Jurkat, Clone E6-1 (cell line): ENCODE measurements at places on chromosomes 1 and 21.
A peak's percentile ranks its signal among the peaks of the same experiment; 100 is the strongest.

- DNase-seq, result no peak
Measured at GRCh38 chr1:228898582-228898992, 163.3 kb downstream of the RHOU start.

GRCh38 chr1:224736619-224737352 is 120.7 kb downstream of the CNIH3 start:
- DNase-seq, result no peak

DNA sequence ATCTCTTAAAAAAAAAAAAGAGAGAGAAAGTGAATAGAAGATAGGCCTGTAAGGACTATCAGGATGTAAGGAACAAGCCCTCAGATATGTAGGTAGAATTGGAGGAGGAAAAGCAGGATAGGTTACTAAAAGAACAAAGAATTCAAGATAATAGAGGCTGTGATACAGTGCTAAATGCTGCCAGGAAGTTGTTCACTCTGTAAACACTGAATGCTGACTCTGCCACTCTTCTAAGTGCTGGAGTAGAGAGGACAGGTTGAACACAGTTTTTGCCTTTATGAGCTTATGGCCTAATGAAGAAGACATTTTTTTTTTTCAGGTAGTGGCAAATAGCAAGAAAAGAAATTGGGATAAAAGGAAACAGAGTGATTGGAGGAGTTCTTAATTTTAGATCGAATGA is 90.6 kb upstream of the ZNF678 start:
- no peak for DNase-seq

- no peak for DNase-seq
Measured at GRCh38 chr1:54396261-54396933, 9.8 kb downstream of the SSBP3 start.

DNA sequence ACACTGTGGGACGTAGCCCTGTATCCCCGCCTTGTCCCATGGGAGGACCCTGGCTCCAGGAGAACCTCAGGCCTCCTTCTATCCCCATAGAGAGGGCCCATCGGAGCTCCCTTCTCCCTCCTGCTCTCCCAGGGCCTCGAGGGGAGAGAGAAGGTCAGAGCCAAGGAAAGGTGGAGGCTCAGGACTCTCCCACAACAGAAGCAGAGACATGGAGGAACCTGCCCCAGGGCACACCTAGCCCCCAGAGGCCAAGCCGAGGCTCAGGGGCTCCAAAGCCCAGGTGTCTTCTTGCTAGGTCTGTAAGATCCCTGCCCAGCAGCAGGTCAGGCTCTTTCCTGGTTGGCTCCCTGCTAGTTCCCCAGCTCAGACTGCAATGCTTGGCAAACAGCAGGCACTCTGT is 34.4 kb upstream of the ARF1 start:
- no peak for DNase-seq

- DNase-seq, result peak; percentile 81
Measured at GRCh38 chr1:40640314-40641076, 25.0 kb downstream of the RIMS3 start.

DNA sequence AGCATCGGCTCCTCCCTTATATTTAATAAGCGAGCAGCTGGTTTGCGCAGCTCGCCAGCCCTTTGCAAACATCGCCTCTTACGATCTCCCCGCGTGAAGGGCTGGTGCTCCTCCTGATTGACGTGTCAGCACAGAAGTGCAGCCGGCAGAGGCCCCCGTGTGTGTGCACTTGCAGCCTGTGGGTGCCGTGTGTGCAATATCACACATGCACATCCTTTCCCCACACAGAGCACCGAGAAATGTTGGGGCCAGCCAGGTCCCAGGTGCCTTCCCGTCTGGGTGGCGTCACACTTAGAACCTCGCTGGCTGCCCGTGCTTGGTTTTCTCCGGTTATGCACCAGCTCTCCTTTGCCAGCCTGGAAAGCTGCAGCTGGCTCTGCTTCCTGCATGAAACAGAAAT is 126.6 kb upstream of the AJAP1 start:
- DNase-seq, result no peak

- DNase-seq, result no peak
Measured at GRCh38 chr1:2858676-2859075, 57.2 kb upstream of the TTC34 start.

DNA sequence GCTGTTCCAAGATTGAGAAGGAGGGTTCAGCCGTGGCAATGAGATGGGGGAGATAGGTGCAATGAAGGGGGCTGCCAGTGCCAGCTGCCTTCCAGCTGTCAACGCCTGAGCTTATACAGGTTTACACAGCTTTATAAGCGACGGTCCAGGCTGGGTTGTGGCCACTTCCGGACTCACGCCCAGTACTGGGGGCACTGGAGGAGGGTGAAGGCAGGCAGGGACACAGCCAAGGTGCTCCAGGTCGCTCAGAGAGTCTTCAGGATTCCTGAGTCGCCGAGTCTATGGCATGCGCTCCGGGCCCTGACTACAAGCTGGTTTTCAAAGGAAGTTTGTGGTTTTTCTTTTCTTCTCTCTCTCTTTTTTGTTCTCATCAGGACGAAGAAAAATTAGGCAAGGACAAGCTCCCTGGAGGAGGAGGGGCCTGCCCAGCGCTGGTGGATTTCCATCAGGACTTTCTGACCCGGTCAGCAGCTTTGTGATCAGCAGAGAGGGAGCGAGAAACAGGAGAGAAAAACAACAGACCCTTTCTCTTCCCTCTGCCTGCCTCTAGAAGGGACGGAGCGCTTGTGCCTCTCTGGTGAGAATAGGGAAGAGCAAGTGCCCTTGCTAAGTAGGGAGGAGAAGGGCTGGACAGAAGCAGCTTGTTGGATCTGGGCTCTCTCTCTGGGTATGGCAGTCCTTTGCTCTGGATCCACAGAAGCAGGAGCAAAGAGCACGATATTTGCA is at the start of gene MINDY1:
Gene MINDY1, minus strand, starts transcription at position 576 of the 726 bp plus-strand sequence. CDS start 4,285 bp downstream, outside the sequence.
- DNase-seq, result peak; percentile 61

DNA sequence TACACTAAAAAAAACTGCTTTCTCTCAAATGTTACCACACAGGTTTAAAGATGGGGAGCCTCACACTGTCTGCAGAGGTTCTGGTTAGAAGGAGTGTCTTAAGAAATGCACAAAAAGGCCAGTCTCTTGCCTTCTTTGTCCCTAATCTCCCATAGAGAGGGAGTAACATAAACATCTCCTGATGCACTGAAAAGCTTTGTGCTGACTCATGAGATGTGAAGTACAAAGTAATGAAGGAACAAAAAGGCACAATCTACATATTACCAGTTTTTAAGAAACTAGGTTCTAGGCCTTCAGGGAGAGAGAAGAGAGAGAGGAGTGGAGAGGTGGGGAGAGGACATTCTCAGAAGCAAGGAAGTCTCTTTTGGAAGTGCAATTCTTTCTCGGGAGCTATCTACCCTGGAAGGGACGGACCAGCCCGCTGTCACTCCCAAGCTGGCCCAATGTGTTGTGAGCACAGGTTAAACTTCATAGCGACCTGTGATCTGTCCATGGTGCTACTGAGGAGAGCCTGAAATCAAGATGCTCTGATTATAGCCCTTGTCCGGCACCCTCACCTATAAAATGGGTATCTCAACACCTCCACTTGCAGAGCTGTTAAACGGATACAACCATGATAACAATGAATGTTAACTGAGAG is 458.1 kb downstream of the DISC1 start:
- DNase-seq, result peak; percentile 12

- no peak for DNase-seq
Measured at GRCh38 chr1:41723786-41724185, 194.9 kb downstream of the HIVEP3 start.

GRCh38 chr1:201015551-201016091 is 7.9 kb downstream of the KIF21B start:
- no peak for DNase-seq

- no peak for DNase-seq
Measured at GRCh38 chr1:234603221-234604204, 6.5 kb downstream of the IRF2BP2 start.

- no peak for DNase-seq
Measured at GRCh38 chr1:114149211-114149610, 4.5 kb downstream of the SYT6 start.

- no peak for DNase-seq
Measured at GRCh38 chr1:159889821-159890252, 10.1 kb downstream of the CFAP45 start.

DNA sequence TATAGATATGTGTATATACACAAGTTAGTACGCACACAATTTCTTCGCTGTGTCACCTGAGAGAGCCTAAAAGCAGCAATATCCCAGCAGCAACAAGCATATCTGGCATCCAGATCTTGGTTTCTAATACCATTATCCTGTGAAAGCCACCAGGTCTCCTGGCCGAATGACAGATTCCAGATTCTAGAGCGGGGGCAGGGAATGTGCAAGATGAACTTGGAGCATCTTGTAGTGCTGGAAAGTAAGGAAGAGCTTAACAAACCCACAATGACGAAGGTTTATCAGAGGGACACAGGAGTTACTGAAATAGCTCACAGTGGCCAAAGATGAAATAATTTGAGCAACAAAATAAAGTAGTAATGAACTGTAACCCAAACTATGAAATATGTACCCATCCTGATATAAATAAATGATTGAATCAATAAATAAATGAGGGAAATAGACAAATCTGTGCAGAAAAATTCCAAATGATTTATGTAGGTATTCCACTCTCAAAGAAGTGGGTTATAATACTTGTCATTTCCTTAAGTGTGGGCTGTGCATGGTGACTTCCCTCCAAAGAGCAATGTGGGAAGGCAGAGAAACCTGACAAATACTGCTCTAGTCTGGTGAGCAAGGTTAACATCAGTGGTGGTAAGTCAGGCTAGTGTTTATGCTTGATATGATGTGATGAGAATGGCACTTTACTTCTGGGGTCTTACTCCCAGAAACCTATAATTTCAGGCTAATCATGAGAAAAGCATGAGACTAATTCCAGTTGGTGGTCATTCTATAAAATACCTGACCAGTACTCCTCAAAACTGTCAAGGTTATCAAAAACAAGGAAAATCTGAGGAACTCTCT is 67.9 kb downstream of the LRRC8D start:
- DNase-seq, result no peak

DNA sequence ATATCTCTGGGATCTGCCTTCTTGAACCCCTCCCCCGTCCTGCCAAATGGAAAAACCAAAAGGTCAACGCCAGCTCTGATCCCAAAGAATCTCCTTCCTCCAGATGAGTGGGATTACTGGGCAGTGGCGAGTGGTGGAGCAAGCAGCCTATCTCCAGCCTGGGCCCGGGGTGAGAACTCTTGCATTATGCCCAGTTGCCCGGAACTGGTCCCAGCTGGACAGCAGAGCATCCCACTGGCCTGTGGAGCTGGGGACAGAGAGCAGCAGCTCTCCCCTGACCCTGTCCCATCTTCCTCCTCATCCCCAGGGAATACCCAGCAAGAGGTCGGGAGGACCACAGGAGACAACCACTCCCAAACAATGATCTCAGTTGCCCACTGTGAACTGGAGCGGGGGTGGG is 130.5 kb downstream of the TMEM53 start:
- DNase-seq, result no peak

- no peak for DNase-seq
Measured at GRCh38 chr1:217493290-217493689, 137.6 kb downstream of the GPATCH2 start.

DNA sequence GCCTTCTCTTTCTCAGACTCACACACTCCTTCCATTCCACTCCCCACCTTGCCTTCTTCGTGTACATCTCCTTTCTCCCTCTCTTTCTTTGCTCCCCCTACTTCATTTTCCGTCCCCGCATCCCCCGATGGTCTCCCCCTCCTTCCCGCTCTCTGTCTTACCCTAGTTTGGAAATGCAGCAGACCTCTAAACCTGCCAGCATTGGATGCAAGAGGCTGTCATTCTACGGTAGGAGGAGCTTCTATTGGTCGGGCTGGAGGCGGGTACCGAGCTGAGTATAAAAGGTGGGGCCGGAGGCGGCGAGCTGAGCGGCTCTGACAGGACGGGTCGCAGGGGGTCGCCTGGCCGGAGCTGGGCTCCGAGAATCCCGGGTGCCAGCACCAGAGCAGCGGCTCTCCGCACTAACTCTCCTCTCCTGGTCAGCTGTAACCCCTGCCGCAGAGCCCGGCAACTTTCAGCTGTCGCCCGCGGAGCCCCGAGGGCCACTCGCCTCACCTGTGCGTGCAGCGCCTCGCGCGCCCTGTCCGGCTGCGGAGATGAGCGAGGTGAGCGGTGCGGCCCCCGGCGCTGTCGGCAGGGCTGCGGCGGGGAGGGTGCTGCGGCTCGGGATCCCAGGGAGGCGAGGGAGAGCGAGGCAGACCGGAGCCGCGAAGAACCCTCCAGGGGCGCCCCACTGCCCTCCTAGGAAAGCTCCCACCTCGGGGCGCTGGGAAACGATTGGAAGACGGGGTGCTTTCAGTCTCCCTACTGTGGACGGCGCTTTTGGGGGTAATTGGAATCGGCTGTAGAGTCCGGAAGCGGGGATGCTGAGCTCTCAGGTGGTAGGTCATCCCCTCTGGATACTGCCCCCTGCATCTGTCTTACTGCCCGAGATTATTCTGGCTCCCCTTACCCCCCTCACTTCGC is at the start of gene PCP4L1:
Gene PCP4L1, plus strand, starts transcription at position 307 of the 906 bp plus-strand sequence. Its CDS starts 230 bp downstream, at position 537.
- no peak for DNase-seq

- no peak for DNase-seq
Measured at GRCh38 chr1:164265232-164265631, 293.8 kb upstream of the PBX1 start.

GRCh38 chr1:16630661-16631247 is 17.4 kb upstream of the NBPF1 start:
- DNase-seq, result no peak

- no peak for DNase-seq
Measured at GRCh38 chr1:11822091-11822490, 16.1 kb downstream of the CLCN6 start.

DNA sequence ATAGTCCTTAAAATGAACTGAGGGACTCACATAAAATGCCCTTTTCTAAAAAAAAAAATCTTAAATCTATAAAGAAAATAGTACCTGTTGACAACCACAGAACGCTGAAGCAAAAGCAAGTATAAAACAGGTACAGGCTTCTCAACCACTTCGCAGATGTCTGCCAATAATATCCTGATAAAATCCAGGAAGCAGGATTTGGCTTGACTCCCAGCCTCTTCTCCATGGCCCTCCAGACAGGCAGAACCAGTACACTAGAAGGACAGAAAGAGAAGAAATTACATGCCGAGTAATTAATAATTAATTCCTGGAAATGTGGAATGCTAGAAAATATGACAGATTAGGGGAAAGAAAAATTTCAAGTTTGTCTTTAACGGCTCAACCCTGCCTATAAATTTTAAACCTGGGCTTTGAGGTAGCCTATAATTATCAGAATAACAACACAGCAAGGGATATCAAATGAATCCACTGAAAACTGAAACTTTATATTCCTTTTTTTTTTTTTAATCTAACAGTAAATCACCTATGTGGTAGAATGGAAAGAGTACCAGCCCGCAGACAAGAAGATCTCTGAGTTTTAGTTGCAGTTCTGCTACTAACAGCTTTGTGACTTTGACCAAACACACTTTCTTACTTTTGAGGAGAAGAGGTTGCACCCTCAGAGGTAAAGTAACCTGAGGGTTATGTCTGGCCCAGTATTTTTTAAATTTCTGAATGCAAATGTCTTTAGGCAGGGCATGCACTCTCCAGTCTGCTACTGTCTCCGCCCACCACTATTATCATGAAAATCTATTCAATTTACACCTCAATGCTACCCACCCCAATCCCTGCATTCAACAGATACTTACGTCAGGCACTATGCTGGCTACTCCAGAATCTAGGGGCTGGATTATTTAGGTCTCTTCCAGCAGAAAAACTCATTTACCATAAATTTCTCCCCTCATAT is 2.7 kb downstream of the KIAA0319L start:
- no peak for DNase-seq

GRCh38 chr1:22450351-22451021 is 1.2 kb upstream of the ZBTB40 start:
- no peak for DNase-seq

GRCh38 chr1:171019971-171020370 is 70.7 kb upstream of the FMO3 start:
- DNase-seq, result no peak
